ENCODE measurements at places on chromosomes 16 and 17. TPM values are rescaled to one million over a fixed set of nuclear protein-coding genes. Genes with fewer than 3 reads are reported as not detected.
A peak's percentile ranks its signal among the peaks of the same experiment; 100 is the strongest.

RAD51C gene
- 16.3 TPM for total RNA-seq

TM4SF5 gene
- total RNA-seq, result not detected

GAST gene
- not detected for total RNA-seq

SLFN13 gene
- total RNA-seq, result 7.9 TPM

TP53TG3D gene
- not detected for total RNA-seq

DRG2 gene
- 56.3 TPM for total RNA-seq

ZSCAN10 gene
- not detected for total RNA-seq

FMNL1 gene
- total RNA-seq, result 19.4 TPM

DNA sequence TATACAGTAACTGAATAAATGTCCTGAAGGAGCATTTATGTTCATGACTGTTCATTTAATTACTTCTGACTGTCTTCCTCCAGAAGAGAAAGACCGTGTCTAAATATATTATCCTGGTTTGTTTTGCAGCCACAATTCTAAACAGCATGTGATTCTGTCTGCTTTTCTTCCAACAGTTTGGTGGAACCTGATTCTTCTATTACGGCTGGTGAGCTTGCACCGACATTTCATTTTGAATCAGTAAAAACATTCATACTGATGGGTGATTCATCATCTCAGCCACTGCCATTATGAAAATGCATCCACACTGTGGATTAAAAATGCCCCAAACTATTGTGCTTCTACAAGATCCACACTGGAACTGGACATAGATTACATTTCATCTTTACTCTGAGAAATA, 16.9 kb downstream of the KNOP1 start:
- DNase-seq, result no peak

DNA sequence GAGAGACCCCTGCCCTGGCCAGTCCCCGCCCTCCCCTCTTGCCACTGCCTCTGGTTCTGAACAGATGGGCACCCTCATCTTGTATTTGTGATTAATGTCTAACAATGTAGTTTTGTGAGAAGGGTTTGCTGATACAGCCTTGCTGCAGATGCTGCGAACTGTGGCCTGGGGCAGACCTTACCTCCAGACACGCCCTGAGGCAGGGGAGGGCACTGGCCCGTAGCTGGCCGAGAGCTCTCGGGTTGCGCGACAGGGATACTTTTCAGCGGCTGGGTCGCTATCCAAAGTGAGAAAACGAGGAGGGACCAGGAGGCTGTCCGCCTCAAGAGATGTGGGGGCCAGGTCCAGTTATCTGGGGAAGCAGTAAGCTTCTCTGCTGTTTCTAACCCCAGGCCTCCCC, 21.9 kb downstream of the STH start:
- no peak for DNase-seq

DNA sequence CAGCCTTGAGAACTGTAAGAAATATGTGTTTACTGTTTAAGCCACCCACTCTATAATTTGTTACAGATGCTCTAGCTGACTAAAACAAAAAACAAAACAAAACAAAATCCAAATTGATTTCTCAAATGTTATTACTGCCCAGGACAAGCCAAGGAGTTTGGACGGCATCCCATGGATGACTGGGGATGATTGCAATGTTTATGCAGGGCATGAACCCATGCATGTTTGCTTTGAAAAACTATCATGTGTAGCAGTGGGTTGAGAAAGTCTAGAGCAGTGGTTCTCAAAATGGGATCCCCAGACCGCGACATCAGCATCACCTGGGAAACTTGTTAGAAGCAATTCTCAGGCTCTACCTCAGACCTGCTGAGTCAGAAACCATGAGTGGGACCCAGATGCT, 223.2 kb upstream of the PSMD7 start:
- no peak for DNase-seq

- no peak for DNase-seq
Observed at GRCh38 chr16:629833-630248, 944 bp upstream of the WFIKKN1 start.

DNA sequence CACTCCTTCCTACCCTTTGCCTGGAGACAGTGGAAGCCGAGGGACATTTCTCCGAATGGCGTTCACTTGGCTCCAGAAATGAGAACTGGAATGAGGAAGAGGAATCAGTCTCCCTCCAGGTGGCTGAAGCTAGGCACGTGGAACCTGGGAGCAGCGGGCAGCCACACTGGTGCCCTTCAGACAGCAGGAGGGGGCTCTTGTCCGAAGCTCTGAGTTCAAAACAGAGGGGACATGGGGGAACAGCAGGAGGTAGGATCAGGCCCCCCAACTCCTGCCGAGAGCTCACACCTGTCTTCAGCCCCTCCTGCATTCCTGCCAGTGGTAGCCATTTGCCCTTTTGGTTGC, 41.5 kb downstream of the TMEM235 start:
- no peak for DNase-seq

GRCh38 chr16:66247516-66248481, 118.7 kb upstream of the CDH5 start:
- DNase-seq, result peak; percentile 81

DNA sequence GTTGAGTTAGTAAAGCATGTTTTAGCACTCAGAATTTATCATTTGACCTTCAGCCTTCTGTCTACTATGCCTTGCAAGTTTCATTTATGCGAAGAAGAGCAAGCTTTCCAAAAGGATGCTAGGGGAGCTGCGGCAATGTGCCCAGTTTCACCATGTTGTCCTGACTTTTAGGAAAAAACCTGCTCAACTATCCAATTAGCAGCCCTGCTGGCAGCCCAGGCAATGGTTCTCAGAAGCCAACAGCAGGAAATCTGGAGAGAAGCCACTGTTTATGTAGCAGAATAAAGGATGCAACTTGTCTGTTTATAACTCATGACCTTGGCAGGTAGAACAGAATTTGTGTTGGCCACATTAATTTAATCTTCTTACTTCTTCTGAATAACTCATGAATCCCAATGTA, 230.8 kb downstream of the ABCC12 start:
- no peak for DNase-seq

DNA sequence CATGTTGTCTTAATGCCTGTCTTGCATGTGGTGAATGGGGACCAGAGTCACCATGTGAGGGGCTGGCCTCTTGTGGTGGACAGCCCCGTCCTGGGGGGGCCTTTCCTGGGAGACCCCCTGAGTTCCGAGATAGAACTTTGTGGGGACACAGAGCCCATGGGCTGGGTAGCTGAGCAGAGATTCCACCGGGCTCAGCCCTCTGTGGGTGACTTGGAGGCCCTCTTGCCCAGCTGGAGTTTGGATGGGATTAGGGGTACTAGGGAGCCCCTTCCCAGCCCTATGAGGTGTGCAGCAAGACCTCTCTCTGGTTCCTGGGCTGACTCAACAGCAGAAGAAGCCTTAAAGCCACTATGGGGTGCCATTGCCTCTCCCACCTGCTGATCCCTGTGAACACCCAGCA, 38.1 kb downstream of the MRC2 start:
- DNase-seq, result no peak

GRCh38 chr17:34452769-34453168, 89.7 kb upstream of the CCL1 start:
- DNase-seq, result no peak

DNA sequence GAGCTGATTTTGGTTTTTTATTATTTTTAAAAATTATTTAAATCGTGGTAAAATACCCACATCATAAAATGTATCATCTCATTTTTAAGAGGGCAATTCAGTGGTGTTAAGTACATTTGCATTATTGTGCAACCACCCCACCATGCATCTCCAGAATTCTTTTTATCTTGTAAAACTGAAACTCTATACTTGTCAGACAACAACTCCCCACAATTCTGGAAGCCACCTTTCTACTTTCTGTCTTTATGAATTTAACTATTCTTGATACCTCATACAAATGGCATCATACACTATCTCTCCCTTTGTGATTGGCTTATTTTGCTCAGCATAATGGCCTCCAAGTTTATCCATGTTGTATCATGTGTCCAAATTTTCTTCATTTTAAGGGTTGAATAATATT, 97.9 kb downstream of the HS3ST3B1 start:
- no peak for DNase-seq

GRCh38 chr17:40606548-40607353, 40.9 kb downstream of the SMARCE1 start:
- DNase-seq, result no peak

Measured in ureter (tissue), 1 donor.